ENCODE measurements at places on chromosomes 6 and 20.

- DNase-seq: peak; percentile 65
Measured at GRCh38 chr6:14046476-14047068, 71.0 kb upstream of the CD83 start.

DNA sequence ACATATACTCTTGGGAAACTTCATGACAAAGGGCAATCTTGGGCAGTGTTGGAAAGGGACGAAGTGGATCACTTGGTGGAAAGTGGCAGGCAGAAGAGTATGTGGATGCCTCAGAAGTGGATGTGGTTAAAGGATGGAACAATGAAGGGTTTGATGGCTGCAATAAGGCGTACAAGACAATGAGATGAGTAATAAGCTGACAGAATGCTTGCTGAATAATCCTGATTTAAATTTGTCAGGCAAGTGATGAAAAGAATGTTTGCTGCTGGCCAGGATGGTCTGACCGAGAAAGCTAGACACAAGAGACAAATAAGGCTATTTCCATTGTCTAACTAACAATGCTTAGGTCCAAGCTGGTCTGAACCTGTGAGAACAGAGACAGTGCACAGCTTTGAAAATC lies 61.6 kb upstream of the CEP85L start:
- peak; percentile 46 for DNase-seq

DNA sequence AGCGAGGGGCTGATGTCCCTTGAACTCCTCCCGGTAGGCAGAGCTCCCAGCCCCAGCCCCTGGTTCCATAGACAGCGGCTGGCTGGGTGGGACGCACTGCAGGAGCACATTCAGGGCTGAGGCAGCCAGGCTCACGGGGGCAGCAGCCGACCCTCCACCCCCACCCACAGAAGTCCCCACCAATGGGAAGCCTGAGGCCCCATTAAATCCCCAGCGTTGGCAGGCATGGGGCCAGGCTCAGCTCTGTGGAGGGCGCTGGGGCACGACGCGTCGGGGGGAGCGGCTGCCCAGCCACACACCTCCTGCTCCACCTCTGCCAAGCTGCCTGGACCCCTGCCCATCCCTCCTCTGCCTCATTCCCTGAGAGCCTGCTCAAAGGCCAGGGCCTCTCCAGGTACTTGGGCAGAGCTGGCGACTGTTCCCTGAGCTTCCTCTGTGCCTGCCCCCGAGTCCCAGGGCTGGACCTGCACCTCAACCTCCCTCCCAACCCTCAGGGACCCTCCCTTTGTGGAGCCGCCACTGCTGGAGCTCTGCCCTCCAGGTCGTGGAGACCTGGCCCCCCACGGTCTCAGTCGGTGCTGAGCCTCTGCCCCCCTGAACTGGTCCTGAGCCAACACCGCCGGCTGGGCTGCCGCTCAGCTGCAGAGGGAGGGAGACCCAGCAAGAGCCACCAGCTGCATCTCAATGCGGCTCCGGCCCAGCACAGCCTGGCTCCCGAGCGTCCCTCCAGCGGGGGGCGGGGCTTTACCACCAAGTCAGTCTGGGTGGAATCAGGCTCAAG lies 9.1 kb downstream of the CHRNA4 start:
- DNase-seq: no peak

GRCh38 chr6:35025232-35026188 lies 115.6 kb downstream of the TCP11 start:
- no peak for DNase-seq

DNA sequence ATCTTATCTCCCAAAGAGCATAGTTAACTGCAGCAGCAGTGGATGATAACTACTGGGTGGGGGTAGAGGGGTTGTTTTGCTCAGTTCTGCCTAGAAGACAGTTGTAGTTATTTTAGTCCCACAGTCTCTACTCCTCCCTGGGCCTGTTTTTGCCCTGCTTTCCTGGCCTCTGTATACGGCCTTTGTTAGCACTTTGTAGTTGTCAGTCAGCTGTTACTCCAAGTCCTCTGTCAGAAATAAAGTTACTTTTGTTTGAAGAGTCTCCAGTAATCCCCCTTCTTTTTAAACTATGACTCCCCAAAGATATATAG lies 113.9 kb downstream of the SLC16A10 start:
- DNase-seq: no peak

- DNase-seq: peak; percentile 28
Measured at GRCh38 chr6:161226009-161226964, 47.6 kb downstream of the AGPAT4 start.

- DNase-seq: no peak
Measured at GRCh38 chr6:23396949-23397348, 729.1 kb upstream of the NRSN1 start.

- no peak for DNase-seq
Measured at GRCh38 chr6:19719691-19720128, 117.5 kb upstream of the ID4 start.

DNA sequence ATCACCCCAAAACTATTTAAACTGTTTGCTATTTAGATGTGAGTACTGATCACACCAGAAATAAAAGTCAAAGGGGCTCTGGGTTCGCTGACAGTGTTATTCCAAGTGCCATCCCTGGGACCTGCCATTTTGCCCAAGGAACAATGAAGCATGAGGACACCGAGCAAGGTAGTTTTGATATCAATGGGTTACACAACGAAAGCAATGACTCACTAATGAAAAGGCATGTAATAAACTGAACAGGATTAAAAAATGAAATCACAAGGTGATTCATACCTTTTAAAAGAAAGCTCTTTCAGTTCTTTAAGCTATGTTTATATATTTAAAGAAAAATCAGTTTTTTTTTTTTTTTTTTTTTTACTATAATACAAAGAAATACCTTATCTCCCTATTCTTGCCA lies 102.0 kb downstream of the HS3ST5 start:
- no peak for DNase-seq

GRCh38 chr6:112936504-112936903 lies 589.4 kb downstream of the RFPL4B start:
- no peak for DNase-seq

DNA sequence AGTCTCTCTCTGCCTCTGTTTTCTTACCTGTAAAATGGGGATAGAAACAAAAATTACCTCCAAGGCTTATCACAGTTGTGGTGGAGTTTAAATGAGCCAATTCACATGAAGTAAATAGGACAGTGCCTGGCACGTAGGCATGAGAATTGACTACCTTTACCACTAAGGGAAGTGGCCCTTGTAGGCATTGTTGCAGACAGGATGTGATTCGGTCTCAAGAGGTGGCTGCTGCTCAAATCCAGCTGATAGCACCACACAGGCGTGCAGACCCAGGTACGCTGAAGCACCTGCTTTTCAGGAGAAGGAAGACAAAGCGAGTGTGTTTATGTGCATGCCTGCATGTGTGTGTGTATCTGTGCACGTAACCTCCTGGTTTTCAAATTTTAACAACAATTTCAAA lies 108.6 kb downstream of the EYA2 start:
- DNase-seq: no peak

- DNase-seq: no peak
Measured at GRCh38 chr6:2986722-2987221, 12.9 kb upstream of the NQO2 start.

- no peak for DNase-seq
Measured at GRCh38 chr6:17705428-17705777, 1.3 kb downstream of the NUP153 start.

DNA sequence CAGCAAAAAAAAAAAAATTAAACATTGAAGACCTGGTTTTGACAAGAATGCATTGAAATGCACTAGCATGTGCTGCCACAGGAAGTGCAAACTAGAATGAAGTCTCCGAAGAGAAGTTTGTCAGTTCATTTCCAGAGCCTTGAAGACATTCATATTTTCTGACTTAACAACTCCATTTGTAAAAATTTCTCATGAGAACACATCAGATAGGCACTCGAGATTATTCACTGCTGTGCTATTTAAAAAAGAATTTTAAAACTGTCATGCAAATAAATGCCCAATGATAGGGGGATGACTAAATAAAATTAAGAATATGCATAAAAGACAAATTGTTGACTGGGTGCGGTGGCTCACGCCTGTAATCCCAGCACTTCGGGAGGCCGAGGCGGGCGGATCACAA lies 394.6 kb upstream of the JARID2 start:
- DNase-seq: no peak

- no peak for DNase-seq
Measured at GRCh38 chr6:130233330-130233729, 10.6 kb upstream of the SAMD3 start.

- no peak for DNase-seq
Measured at GRCh38 chr6:52590152-52590891, 13.5 kb upstream of the TRAM2 start.

- DNase-seq: no peak
Measured at GRCh38 chr6:79600812-79601609, 30.1 kb upstream of the SH3BGRL2 start.

DNA sequence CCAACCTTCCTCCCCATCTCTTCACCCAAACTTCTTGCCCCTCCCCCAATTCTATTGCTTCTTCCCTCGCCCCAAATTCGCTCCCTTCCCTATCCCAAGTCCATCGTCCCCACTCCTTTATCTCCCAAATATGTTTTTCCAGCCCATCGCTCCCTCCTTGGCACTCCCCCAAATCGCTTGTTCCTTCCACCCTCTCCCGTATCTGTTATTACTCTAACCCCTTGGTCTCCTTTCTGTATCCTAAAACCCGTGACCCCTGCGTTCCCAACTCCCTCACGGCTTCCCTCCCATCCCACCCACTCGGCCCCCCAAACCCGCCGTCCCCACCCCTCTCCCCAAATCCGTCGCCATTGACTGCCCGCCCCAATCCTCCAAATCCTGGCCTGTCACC lies 584 bp downstream of the MTCH1 start:
- no peak for DNase-seq

- peak; percentile 26 for DNase-seq
Measured at GRCh38 chr6:142679907-142680700, 264.9 kb downstream of the HIVEP2 start.

DNA sequence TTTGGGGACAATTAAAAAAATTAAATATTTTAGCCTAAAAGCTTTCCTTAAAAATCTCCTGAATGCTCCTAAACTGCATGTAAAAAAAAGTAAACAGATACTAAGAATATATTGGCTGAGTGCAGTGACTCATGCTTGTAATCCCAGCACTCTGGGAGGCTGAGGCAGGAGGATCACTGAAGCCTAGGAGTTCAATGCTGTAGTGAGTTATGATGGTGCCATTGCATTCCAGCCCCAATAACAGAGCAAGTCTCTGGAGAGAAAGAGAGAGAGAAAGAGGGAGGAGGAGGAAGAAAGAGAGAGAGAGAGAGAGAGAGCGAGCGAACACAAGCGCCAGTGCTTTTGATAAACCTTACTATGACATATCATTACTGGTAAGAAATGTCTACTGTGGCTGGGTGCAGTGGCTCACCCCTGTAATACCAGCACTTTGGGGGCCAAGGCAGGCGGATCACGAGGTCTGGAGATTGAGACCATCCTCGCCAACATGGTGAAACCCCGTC lies 58.8 kb downstream of the FKBP5 start:
- DNase-seq: no peak

- DNase-seq: no peak
Measured at GRCh38 chr6:51429017-51429712, 610.5 kb downstream of the TFAP2B start.

- DNase-seq: no peak
Measured at GRCh38 chr6:4208158-4208557, 72.8 kb upstream of the ECI2 start.

Data from activated CD4-positive, alpha-beta T cell treated with anti-CD3 and anti-CD28 coated beads, Interleukin-2, Interleukin-6, amounts not matched to agents 100 ng/mL and 50 ng/mL, durations not matched to agents 16 hours and 8 hours (primary cell).